ENCODE measurements at places on chromosomes 3 and 15.

- no peak for DNase-seq
Measured at GRCh38 chr3:161422171-161422700, 50.9 kb upstream of the SPTSSB start.

GRCh38 chr15:101496198-101496986 lies 6.9 kb upstream of the PCSK6 start:
- no peak for DNase-seq

DNA sequence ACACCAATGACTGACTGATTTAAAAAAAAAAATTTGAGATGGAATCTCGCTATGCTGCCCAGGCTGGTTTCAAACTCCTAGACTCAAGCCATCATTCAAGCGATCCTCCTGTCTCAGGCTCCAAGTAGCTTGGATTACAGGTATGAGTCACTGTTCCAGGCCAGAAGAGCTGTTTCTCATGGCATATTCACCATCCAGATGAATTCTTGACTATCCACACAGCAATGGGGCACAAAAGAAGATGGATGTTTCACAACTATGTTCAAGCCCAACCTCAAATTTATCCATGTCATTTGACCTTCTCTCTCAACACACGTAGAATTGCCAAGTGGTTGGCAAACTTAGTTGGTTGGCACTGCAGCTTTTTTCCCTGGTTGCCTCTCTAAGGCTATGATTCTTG lies 40.6 kb downstream of the PRICKLE2 start:
- no peak for DNase-seq

DNA sequence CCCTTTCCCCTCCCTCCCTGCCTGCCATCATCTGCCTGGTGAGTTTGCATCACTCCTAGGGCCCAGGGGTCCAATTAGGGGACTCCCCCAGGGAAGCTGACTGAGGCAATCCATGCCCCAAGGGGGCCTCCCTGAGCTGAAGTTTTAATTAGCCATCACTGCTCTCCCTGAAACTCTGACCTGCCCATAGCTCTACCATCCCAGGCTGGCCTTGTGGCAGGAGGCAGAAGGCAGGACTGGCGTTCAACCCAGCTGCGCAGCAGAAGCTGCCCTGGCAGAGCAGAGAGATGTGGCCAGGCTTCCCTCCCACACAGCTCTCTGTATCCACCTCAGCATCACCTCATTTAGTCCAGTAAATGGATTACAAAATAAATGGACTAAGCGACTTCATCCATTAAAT lies 7.7 kb upstream of the C15orf39 start:
- no peak for DNase-seq

DNA sequence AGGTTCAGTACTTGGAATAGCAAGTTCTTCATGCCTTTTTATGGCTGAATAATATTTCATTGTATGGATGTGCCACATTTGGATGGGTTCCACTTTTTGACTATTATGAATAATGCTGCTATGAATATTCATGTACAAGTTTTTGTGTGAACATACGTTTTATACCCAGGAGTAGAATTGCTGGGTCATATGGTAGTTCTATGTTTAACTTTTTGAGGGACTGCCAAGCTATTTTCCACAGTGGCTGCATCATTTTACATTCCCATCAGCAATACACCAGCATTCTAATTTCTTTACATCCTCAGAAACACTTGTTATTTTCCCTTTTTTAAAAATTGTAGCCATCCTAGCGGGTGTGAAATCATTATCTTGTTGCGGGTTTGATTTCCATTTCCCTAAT lies 76.0 kb upstream of the PRR20G start:
- no peak for DNase-seq

DNA sequence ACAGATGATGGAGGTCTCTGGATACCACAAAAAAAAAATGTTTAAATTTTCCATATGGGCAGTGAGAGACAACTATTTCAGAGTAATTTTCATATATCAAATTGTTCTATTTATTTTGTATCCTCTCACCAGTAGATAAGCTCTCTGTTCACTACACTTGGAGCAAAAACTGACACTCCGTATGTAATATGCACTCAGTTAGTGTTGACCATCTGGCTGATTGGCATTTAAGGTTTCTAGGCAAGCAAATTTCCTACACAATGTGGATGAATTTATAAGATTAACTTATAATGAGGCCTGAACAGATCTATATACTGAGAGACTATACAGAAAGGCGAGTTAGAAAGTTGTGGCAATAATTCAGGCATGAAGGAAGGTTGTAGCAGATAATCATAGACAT lies 836.5 kb upstream of the SEMA6D start:
- DNase-seq = no peak

DNA sequence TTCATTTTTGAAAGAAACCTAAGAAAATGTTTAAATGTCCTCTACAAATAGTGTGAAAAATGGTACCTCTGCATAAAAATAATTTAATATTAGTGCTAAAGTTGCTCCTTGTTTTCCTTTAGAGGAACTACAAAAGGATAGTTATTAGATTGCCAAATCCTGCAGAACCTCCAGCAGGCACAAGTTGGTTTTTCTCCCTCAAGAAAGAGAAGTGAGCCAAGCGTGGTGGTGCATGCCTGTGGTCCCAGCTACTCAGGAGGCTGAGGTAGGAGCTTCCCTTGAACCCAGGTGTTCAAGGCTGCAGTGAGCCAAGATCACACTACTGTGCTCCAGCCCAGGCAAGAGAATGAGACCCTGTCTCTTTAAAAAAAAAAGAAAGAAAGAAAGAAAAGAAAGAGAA lies 85.1 kb upstream of the TSEN2 start:
- DNase-seq = no peak

- no peak for DNase-seq
Measured at GRCh38 chr15:100721758-100722550, 119.6 kb downstream of the ASB7 start.

DNA sequence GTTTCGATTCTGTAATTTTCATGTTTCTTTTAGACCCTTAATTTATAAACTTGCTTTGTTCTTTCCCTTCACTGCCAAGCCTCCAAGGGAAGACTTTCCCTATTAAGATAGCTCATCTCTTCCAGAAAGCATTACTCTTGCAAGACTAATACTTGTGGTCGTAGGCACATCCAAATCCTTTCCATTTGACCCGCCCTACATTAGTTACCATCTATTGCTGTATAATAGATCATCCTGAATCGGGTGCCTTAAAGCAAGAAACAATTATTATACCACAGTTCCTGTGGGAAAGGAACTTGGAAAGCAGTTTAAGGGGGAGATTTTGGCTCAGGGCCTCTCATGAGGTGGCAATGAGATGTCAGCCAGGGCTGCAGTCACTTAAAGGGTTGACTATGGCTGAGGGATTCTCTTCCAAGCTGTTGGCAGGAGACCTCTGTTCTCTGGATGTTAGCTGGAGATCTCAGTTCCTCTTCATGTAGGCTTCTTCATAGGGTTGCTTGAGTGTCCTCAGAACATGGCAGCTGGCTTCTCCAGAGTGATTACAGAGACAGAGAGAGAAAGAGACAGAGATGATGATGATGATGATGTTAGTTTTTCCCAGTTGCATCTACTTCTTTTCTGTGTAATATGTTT lies 570.4 kb upstream of the TGFBR2 start:
- no peak for DNase-seq

Measured in ELF-1 (cell line).